Urothelium cell line (cell line): ENCODE measurements at places on chromosomes 16 and 17.

DNA sequence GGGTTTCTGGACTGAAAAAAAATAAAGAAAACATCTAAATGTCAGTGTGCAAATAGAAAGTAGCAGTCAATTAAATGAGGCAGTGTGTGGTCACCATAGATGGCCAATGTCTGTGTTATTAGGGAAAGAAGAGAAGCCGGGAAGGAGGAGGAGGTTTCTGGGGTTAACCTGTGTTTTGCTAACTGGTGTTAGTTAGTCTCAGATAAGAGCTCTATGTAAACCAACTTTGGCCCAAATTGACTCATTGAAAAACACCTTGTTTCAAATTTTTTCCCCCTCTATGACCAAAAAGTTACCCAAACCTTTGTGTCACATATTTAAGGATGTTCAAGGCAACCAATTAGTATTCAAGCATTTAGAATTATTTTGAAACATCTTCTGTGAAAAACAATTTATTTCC, 530.9 kb downstream of the MAF start:
- DNase-seq, result no peak

- no peak for DNase-seq
Measured at GRCh38 chr17:67746704-67747571, 29.2 kb downstream of the NOL11 start.

GRCh38 chr17:59874376-59874775, 18.4 kb downstream of the TUBD1 start:
- DNase-seq, result no peak

- DNase-seq, result no peak
Measured at GRCh38 chr17:71164561-71164960, 956.3 kb upstream of the SOX9 start.

DNA sequence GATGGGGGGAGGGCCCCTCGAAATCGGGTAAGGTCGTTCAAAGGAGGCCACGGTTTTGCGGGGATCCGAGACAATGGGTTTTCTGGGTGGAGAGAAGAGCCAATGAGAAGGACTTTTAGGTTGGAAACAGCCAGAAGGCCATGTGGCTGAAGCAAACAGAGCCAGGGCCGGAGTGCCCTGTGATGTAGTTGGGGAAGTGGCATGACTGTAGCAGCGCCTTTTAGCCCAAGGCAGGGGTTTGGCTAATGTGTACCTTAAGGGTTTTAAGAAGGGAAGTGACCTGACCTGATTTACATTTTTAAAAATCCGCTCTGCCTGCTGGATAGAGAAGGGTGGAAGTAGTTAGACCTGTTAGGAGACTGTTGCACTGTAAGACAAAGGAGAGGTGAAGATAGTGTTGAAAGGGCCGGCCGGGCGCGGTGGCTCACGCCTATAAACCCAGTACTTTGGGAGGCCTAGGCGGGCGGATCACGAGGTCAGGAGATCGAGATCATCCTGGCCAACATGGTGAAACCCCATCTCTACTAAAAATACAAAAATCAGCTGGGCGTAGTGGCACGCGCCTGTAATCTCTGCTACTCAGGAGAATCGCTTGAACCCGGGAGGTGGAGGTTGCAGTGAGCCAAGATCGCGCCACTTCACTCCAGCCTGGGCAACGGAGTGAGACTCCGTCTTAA, 1.0 kb downstream of the LYRM1 start:
- DNase-seq, result no peak

GRCh38 chr17:75615301-75615700, 17.9 kb upstream of the SMIM5 start:
- DNase-seq, result no peak
